ENCODE measurements at places on chromosomes 1 and 21. TPM values are rescaled to one million over a fixed set of nuclear protein-coding genes. Genes with fewer than 3 reads are reported as not detected.

Gene OR2L3
- total RNA-seq = not detected

Gene PDPN
- total RNA-seq = 0.33 TPM

Gene NMNAT2
- 0.03 TPM for total RNA-seq

Gene CFHR3
- total RNA-seq = 279 TPM

- no peak for DNase-seq
These were observed 22.8 kb downstream of the SYF2 start for GRCh38 chr1:25209516-25209915.

GRCh38 chr1:60535713-60536112 lies 462.1 kb upstream of the C1orf87 start:
- DNase-seq = no peak

DNA sequence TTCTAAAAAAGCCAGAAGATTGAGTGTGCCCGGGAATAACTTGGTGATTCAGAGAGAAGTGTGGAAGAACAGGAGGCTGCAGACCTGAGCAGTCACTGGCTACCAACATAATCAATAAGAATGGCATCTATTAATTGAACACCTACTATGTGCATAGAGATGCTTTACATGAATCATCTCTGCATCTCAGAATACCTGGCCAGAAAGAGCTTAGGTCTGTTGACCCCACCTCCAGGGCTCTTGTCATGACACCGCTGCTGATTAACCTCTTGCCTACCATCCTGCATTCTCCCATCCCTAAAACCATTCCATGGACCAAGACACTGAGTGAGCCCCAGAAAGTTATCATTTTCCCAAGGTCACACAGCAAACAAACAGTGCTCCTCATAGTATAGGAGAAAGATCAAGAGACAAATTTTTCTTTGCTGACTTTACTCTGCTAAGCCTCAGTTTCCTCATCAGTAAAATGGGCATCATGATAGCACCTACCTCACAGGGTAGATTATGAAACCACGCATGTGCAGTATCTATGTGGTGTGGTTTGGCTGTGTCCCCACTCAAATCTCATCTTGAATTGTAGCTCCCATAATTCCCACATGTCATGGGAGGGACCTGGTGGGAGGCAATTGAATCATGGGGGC lies 16.3 kb upstream of the PINK1 start:
- no peak for DNase-seq

DNA sequence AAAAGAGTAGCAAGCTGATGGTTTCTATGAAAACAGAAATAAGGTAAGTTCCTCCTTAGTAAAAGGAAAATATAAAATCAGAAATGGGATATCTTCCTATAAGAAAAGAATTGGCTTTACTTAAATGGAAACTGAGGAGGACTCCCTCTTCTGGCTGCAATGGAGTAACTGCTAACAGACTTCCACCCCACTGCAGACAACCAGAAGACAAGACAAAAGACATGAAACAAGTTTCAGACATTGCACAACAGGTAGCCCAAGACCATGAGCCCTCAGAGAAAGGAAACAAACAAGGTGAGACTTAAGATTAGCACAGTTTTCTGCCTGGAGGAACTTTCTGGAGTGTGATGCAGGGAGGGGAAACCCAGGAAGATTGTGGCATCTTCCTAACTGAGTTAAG lies 17.0 kb upstream of the OLFML2B start:
- DNase-seq = no peak

DNA sequence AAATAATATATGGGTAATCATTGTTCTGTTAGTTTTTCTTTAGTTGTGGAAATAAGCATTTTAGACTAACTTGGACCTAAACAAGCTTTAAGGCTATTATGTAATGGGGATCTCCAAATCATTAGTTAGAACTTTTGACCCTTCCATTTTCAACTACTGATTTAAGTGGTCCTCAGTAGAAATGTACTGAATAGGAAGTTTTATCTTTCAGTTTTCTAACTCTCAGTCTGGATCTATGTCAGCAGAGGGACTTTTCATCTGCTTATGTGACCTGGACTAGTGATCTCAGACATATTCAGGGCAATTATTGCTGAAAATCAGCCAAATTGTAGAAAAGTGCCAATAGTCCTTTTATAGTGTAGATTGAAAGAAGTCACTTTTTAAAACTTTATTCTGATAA lies 56.0 kb downstream of the SASS6 start:
- DNase-seq = no peak

DNA sequence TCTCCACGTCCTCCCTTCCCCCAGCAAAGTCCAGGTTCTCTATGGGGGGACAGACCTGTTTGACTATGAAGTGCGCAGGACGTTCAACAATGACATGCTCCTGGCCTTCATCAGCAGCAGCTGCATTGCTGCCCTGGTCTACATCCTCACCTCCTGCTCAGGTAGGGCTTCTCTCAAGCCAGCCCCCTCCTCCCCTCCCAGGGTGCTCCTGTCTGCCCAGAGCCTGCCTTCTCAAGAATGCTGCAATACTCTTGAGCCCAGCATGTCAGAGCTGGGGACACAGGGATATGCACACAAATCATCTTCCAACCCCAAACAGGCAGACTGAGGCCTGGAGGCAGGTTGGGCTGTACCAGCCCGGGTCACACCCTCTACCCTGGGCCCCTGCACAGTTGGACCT lies 35.4 kb downstream of the DISP3 start:
- DNase-seq = no peak

DNA sequence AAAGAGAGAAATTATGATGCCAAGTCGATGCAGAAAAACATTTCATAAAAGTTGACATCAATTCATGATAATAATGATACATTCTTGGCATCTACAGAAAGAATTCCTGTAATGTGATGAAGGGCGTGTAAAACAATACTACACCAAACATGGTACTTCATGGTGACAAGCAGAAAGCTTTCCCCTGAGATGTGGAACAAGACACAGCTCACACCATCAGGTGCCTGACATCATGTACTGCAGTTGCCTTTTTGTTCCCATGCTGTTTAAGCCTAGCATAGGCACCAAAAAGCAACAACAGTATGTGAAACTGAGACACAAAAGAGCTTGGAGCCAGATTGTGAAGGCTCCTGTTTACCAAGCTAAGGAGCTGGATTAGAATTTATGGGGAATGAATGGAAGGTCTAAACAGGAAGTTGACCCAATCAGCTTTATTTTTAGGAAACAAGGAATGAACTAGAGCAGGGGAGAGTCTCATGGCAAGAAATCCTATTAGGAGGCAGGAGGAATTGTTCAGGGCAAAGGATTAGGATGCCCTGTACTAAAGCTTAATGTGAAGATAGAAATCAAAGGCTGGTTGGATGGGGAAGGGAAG lies 67.2 kb downstream of the SYDE2 start:
- DNase-seq = no peak

GRCh38 chr1:153627715-153628626 lies at the start of gene S100A1:
Gene S100A1 (plus strand): TSS chr1:153628434. CDS start chr1:153630522, 2,088 bp downstream.
- no peak for DNase-seq

- DNase-seq = no peak
These were observed 65.6 kb upstream of the ETS2 start for GRCh38 chr21:38740090-38740489.

- no peak for DNase-seq
These were observed at the start of gene NES for GRCh38 chr1:156676820-156677615. Gene NES (minus strand): TSS chr1:156677407. CDS start chr1:156677264, 143 bp downstream.

GRCh38 chr21:43361493-43362296 lies 65.2 kb downstream of the SIK1 start:
- DNase-seq = no peak

DNA sequence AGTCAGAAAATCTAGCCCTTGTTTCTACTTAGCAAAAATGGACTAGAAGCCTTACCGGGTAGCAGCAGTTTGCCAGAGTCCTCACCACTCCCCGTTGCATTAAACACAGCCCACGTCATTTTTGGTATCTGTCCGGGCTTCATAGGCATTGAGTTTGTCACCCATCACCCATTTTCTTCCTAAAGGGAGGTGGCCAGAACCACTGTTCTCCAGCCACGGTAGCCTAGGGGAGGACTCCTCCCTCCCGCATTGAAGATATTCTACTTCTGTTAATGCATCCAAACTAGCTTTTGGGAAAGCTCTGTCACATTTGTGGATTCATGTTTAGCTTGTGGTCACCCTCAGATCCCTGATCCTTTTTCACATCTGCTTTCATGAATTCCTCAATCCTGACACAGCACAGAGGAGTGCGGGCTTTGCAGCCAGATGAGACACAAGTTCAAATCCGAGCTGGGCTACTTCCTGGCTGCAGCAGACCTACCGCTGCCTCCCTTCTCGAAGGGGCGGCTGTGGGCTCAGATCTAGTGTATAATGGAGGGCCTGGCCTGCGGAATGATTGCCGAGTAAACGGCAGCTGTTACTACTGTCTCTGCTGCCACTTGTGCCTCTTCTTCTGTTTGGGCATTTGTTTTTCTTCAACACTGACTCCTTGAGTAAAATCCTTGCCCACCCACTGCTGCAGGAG lies 63.2 kb upstream of the EFHD2 start:
- DNase-seq = no peak

Gene OLFML3
- 3.7 TPM for total RNA-seq

Gene MPL
- 0.15 TPM for total RNA-seq
